ENCODE measurements at places on chromosomes 1 and 21.

DNA sequence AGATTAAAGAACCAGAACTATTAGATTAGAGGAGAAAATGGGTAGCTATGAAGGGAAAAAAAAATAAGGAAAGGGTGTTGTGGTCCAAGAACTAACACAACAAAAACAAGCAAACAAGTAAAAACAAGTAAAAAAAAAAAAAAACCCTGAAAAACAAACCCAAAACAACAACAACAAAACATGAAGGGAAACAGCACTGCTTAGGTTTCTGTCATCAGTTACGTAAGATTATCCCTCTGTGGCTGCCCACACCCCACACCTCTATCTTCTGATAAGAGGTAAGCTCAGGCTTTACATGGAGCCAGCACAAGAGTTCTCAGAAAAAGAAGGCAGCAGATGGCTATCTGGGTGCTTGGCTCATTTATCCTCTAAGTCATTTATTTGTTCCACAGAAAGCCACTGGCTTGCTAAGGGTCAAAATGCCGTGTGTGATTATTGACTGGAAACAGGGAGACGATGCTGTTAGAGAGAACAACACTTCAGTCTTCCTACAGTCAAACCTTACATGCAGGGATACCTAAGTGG is 57.5 kb downstream of the KIAA0319L start:
- no peak for DNase-seq

- no peak for DNase-seq
Observed at GRCh38 chr1:15282810-15283474, 35.9 kb downstream of the FHAD1 start.

- no peak for DNase-seq
Observed at GRCh38 chr1:156376146-156376545, 7.1 kb downstream of the RHBG start.

DNA sequence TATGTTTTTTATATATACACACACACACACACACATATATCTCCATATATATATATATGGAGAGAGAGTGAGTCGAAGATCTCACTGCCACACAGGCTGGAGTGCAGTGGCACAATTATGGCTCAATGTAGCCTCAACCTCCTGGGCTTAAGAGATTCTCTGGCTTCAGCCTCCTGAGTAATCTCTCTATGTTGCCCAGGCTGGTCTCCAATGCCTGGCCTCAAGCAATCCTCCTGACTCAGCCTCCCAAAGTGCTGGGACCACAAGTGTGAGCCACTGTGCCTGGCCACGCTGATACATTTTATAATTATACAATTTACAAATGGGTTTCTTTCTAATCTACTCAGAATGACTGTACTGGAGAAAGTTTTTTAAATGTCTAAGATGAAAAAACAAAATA is 664.2 kb downstream of the PTPRC start:
- no peak for DNase-seq

Data from non-pigmented ciliary epithelial cell (primary cell).